Right renal pelvis (tissue), 4 donors: ENCODE measurements at places on chromosomes 2 and 18. TPM values are rescaled to one million over a fixed set of nuclear protein-coding genes. Genes with fewer than 3 reads are reported as not detected.

GRCh38 chr2:101779656-101780055, 82.1 kb downstream of the MAP4K4 start:
- no peak for DNase-seq

DNA sequence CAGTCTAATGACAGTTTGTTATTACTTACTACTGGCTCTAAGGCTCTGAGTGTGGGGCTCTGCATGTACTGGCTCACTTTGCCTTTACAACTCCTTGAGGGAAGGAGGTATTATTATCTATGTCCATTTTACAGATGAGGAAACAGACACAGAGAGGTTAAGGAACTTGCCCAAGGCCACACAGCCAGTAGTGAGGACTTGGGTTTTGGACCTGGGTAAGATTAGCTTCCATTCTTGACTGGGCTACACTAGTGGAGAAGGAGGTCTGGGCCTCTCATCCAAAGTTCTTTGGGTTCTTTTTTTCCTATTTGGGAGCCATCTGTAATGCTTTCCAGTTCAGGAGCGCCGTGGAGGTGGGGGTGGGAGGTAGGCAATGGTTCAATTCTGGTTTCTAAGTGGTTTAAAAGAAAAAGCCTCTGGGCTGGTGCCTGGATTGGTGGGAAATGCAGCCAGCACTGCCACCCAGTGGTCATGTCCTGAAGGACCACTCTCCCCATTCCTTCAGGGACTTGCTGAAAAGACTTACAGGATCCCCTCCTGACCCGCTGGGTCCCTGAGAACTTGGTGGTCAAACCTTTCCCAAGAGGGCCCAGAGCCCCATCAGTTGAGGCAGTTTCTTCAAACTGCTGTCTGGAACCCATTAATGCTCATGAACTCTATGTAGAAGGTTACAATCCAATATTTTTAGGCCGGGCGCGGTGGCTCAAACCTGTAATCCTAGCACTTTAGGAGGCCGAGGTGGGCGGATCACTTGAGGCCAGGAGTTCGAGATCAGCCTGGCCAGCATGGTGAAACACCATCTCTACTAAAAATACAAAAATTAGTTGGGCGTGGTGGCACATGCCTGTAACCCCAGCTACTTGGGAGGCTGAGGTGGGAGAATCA, 38.6 kb upstream of the NOTO start:
- no peak for DNase-seq

The FOXI3 gene
- polyA plus RNA-seq = 0.14 TPM

- no peak for DNase-seq
These were observed 144.7 kb downstream of the PHLPP1 start for GRCh38 chr18:62860062-62860461.

GRCh38 chr2:189641002-189641401, 20.3 kb upstream of the ASNSD1 start:
- DNase-seq = no peak

GRCh38 chr18:24362757-24363156, 34.9 kb downstream of the OSBPL1A start:
- no peak for DNase-seq

DNA sequence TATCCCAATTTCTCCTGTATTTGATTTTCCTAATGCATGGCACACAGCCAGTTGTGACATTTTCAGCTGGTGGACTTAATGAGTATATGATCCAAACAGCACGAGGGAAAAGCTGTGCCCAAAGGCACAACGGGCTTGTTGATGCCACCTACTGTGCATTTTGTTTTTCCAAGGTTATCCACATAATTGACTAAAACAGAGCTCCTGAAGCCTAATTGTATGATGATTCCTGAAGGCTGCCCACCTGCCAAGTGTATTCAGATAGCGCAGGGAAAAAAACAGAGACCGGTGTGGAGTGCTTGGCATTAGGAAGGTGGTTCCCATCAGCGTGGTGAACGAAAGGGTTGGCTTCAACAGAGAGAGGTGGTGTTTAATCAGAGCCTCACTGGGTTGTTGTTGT, 14.9 kb downstream of the RBMS1 start:
- DNase-seq = no peak

DNA sequence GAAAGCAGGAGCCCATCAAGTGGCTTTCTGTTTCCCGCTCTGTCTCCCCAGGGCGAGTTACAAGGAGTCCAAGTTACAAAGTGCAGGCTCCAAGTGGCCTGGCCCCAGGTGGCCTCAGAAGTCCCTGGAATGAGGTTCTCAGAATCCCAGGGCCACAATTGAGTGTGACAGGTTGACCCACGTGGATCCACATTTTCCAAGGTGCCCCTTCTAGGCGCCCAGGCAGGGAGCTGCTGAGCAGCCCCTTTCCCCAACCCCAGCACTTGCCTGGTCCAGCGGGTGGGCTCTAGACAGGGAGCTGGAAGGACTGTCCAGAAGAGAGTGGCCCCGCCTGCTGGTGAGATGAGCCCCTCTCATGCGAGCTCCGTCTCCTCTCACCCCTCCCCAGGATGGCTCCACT, 253.4 kb downstream of the CYP26B1 start:
- DNase-seq = no peak

DNA sequence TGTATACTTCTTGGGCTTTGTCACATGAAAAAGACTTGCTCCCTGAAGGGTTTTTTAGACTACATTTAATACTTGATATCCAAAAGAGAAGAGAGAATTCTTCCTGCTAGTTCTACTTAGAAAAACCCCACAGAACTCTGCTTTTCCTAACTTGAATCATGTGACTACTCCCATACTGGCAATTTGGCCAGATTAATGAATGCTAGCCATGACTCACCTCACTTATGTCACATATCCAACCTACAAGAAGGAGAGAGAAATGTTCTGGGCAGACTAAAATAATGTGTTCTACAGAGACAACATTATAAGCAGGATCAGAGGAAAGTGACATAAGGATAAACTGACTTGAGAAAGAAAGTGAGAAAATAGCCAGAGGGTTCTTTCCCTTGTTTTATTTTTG, 249.3 kb upstream of the GULP1 start:
- DNase-seq = no peak

GRCh38 chr2:235485362-235485761, 8.5 kb upstream of the AGAP1 start:
- DNase-seq = no peak

DNA sequence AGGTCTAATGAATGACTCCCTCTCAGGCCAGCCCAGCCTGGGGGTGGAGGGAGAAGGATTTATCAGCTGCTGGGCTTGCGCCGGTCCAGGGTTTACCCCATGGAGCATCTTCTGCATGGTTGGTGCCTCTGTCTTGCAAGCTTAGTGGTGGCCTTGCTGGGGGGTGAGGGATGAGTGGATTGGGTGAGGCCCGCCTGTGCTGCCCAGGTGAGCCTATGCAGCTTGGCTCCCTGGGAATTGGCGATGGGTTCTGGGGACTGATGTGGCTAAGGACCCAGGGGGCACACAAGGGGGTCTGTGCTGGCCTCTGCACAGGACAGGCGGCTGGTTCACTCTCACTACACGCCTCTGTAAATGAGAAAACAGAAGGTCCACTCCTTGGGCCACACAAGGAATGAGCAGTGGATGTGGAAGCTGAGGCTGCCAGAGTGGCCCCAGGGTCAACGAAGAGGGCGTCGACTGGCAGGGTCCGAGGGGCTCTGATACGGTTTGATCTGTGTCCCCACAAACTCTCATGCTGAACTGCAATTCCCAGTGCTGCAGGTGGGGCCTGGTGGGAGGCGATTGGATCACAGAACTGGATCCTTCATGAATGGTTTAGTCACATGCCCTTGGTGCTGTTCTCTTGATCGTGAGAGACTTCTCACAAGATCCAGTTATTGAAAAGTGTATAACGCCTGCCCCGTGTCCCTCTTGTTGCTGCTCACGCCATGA, 151.6 kb upstream of the HDAC4 start:
- DNase-seq = no peak

The INHA gene
- polyA plus RNA-seq = 1.6 TPM

The UGT1A7 gene
- polyA plus RNA-seq = not detected

The ABCB11 gene
- 0.13 TPM for polyA plus RNA-seq

DNA sequence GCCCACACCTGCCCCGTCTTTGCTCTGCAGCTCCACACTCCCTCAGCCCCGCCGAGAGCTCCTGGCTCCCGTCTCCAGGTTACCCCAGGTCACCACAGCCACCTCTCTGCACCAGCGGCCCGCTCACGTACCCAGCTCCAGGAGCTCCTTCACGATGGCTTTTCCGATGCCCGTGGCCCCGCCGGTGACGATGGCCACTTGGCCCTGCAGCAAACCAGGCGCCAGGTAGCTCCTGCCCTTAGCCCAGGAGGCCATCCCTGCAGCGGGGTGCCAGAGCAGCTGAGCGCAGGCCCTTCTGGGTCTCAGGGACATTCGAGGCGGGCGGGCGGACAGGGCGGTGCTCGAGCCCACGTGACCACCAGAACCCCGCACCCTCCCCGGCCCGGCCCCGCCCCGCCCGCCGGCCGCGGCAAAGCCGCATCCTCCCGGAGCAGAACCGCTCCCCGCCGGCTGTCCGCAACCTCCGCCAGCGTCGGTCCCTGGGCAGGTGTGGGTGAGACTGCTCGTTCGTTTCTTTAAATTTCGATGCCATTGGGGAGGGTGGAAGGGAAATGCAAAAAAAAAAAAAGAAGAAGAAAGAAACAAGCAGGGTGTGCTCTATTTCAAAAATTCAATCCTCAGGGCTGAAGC, at the start of the genes PECR and TMEM169:
Gene PECR (minus strand): TSS at position 323 of the 630 bp plus-strand sequence. CDS start 68 bp downstream, at position 255.
Gene TMEM169 (plus strand): TSS at position 433 of the 630 bp plus-strand sequence. CDS start 14,045 bp downstream, outside the sequence.
- no peak for DNase-seq

DNA sequence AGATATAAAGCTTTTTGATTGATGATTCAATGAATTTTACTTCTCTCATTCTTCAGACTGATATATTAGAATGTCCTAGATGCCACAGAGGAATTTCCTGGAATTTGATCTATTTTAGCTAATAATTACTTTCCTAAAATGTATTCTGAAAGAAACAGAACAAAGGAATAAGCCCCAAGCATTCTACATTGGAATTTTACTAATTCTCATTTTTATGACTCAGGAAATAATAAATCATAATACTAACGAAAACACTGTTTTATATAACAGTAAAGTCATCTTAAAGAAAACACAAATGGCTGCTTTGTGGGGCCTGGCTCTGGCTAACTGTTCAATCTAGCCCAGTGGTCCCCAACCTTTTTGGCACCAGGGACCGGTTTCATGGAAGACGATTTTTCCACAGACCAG, 68.6 kb upstream of the LPIN2 start:
- no peak for DNase-seq

- no peak for DNase-seq
These were observed 37.2 kb downstream of the GALNT1 start for GRCh38 chr18:35618696-35619095.

The MALL gene
- polyA plus RNA-seq = 15.7 TPM

DNA sequence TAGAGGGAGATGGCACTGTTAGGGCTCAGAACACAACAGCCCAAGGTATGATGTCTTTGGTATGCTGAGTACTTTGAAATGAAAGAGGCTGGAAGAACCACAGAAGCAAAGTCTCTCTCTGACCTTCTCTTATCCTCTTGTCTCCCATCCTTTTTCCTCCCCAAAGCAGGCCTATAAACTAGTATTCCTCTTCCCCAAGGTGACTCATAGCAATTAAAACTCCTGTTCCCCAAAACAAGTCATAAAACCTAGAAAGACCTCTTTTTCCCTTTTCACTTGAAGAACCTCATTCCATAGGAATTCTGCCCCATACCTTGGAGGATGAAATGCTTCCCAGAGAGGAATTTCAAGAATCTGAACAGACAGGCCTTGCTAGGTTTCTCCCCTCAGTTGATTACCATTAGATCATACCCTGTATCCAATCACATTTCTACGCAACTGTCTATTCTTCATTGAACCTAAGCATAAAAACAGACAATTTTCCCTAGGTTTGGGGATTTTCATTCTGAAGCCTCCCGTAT, 25.7 kb downstream of the MDH1 start:
- no peak for DNase-seq

DNA sequence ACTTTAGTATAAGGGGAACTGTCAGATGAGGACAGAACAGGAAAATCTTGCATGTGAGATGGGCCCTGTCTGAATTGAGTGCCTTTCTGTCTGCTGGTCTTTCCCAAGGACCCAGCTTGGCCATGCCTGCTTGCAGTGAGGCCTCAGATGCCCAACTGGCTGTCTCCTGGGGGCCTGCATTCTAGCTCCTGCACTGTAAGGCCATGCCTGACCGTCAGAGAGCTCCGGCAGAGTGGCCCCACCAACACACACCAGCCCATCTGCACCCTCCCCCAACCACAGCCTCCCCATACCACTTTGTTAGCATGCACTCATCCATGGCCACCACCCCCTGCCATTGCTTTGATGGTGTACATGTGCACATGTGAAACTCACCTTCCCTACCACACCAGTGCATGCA, 190.4 kb upstream of the RPRM start:
- no peak for DNase-seq

DNA sequence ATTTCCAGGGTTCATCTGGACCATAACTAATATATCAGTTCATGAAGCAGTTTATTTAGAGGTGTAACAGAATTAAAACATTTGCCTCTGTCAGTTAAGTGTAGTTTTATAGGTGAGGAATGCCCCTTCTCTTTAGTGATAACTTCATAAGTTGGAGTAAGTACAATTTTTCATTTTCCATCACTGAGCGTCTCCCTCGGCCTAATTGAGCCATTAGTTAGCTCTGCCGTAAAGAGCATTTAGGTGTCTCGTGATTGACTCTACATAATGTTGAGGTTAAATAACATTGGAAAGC, 88.4 kb downstream of the UGGT1 start:
- DNase-seq = no peak

DNA sequence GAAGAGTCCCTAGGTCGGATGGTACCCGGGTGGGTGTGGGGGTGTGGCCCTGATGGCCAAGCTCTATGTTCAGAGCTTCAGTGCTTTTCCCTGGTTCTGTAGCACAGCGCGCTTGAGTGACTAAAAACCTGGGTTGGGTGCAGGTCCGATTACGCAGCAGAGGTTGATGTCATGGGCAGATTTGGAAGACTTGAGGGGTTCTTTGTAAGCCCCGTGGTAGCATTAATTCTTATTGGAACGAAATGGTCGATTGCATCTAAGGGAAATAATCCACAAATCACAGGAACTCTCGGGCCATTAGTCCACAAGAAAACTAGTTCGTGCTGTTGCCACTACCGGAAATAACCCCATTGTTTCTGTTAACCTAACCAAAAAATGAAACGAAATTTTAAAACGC, 9.0 kb downstream of the HOXD8 start:
- no peak for DNase-seq

The CCDC85A gene
- polyA plus RNA-seq = 2.2 TPM

- DNase-seq = no peak
These were observed 32.5 kb upstream of the WIPF1 start for GRCh38 chr2:174630107-174630506.

DNA sequence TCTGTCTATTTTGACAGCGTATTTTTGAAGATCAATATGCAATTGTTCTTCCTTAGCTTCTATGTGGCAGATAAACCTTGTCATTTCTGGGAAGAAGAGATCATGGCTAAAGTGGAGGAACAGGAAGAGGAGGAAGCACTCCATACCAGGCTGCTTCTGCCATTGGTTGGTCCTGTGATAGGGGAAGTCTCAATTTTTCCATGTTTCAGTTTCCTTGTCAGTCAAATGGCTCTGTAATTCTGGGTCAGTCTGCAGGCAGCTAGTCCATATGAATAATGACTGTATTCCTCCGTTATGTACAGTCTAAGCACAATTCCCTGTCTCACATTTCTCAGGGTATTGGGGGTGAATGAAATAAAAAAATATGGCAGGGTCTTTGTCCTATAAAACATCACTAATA, 277.6 kb upstream of the CXCR4 start:
- DNase-seq = no peak
